ENCODE measurements at places on chromosomes 3 and 15.

DNA sequence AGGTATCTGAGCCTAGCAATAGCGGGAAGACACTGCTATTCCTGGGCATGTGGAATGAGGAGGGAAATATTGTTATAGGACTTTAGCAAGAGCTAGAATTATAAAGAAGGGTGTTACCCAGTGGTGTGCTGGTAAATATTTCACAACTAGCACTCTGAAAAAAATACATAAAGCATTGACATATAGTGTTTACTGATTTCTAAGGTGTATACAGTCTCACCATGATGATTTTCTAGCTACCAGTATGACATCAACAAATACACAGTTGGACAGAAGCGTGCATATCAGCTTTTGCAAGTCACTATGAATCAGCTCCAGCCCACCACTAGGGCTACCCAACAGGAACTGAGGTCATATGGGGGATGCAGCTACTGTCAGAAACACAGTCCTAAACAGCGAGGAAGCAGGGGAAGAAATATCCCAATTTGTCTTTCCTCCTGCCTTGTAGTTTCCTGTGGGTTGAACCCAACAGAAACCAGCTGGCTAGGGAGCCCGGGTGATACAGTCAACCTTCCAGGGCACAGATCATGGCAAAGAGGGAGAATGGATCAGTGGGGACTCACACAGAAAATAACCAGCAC is 39.6 kb downstream of the HGD start:
- DNase-seq = no peak
- H3K27ac ChIP-seq = no peak overlapping the region
- H3K36me3 ChIP-seq = no peaks in the 10 kb centered on the region
- no peaks in the 10 kb centered on the region for H3K27me3 ChIP-seq
- H3K4me1 ChIP-seq = no peaks in the 10 kb centered on the region
- H3K4me3 ChIP-seq = no peak overlapping the region

DNA sequence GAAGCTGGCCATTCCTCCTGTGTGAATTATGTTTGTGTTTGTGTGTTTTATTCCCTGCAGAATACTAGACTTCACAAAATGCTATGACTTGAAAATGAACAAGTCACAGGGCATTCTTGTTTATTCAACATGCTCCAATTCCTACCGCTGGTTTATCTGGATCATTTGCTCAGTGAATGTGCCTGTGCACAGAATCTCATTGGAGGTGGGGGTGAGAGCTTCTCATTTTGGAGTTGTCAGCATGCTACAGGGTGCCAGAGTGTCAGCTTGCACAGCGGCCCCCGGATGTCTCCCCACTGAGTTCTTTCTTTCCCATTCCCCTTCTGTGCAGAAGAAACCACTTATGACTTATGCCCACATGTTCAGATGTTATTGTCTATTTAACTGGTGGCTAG is 428.7 kb downstream of the ROBO2 start:
- no peaks in the 10 kb centered on the region for H3K27me3 ChIP-seq
- no peak overlapping the region for H3K27ac ChIP-seq
- no peaks in the 10 kb centered on the region for H3K4me1 ChIP-seq

- DNase-seq = no peak
- H3K36me3 ChIP-seq = no peaks in the 10 kb centered on the region
- H3K4me1 ChIP-seq = peaks cover 8% of the 10 kb centered on the region
- no peak overlapping the region for H3K27ac ChIP-seq
Measured at GRCh38 chr15:101009176-101009575, 90.0 kb downstream of the LRRK1 start.

- no peaks in the 10 kb centered on the region for H3K4me1 ChIP-seq
- H3K4me3 ChIP-seq = no peak overlapping the region
- no peaks in the 10 kb centered on the region for H3K36me3 ChIP-seq
- no peaks in the 10 kb centered on the region for H3K27me3 ChIP-seq
Measured at GRCh38 chr3:151900460-151900859, 27.0 kb downstream of the SUCNR1 start.

- no peaks in the 10 kb centered on the region for H3K4me1 ChIP-seq
- no peak overlapping the region for H3K27ac ChIP-seq
- H3K27me3 ChIP-seq = no peaks in the 10 kb centered on the region
- no peak for DNase-seq
- H3K36me3 ChIP-seq = no peaks in the 10 kb centered on the region
- H3K4me3 ChIP-seq = no peak overlapping the region
Measured at GRCh38 chr15:27134481-27134880, 163.5 kb downstream of the GABRG3 start.
